ENCODE measurements at places on chromosomes 13 and 19. TPM values are rescaled to one million over a fixed set of nuclear protein-coding genes. Genes with fewer than 3 reads are reported as not detected.
A peak's percentile ranks its signal among the peaks of the same experiment; 100 is the strongest.

GRCh38 chr13:114259974-114260373, 21.4 kb upstream of the UPF3A start:
- no peak overlapping the region for H3K4me3 ChIP-seq
- H3K4me1 ChIP-seq, result peaks cover 16% of the 10 kb centered on the region
- H3K27ac ChIP-seq, result no peak overlapping the region
- peaks cover 91% of the 10 kb centered on the region for H3K36me3 ChIP-seq
- H3K27me3 ChIP-seq, result no peaks in the 10 kb centered on the region

GRCh38 chr13:113653264-113654174, 4.5 kb downstream of the ATP4B start:
- no peak overlapping the region for H3K27ac ChIP-seq
- H3K4me3 ChIP-seq, result no peak overlapping the region
- H3K27me3 ChIP-seq, result peaks cover 4% of the 10 kb centered on the region
- H3K4me1 ChIP-seq, result no peaks in the 10 kb centered on the region

DNA sequence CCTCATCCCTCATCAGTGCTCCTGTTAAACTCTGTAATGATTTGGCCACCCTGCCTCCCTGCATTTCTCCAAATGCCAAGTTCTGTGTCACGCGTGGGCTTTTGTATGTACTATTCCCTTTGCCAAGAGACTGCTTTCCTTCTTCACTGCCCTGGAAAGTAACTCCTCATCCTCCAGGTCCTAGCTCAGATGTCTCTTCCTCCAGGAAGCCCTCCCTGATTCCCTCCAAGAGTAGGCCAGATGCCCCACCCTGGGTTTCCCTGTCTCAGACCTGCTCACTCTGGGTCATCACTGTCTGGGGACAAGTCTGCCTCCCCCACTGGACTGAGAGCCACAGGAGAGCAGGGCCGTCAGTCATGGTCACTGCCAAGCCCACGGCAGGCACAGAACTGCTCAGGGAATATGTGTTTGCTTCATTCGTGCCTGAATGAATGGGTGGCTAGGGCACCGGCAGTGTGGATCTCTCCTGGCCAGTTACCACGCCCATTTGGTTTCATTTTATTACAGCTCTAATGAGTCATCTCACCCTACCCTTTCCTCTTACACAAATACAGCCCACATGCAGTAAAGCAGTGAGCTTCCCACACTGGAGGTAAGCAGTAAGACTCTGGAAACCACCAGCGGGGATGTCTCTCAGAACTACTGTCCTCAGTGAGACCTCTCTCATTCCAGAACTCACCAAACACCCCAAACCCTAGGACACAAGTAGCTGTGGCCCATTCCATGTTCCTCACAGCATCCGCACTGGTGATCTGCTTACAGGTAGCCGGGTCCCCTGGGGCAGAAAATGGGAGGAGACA, 12.1 kb upstream of the GPR4 start:
- H3K4me1 ChIP-seq, result peaks cover 9% of the 10 kb centered on the region
- DNase-seq, result no peak
- H3K36me3 ChIP-seq, result peaks cover 42% of the 10 kb centered on the region

DNA sequence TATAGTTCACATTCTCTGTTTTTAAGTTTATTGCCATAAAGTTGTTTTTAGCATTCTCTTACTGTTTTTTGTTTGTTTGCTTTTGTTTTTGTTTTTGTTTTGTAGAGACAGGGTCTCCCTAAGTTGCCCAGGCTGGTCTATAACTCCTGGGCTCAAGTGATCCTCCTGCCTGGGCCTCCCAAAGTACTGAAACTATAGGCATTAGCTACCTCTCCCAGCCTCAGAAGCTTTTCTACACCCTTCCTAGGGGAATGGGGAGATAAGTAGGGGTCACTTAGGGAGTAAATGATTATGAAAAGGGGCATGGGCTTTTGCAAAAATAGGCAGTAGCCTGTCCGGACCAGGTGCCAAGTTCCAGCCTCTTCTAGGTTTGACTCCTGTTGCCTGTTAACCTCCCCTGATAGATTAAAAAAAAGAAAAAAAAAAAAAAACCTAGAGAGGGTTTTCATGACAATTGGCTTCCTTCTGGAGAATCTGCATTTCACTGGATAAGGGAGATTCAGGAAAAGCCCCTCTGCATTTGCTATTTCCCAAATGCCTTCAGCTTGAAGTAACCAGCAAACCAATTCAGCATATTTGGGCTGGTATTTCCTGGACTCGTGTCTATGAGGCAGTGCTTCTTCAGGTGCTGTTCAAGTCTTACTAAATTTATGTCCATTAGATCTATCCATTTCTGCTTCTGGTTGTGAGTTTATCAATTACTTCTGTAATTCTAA, 216.8 kb downstream of the TM9SF2 start:
- no peaks in the 10 kb centered on the region for H3K27me3 ChIP-seq
- no peaks in the 10 kb centered on the region for H3K36me3 ChIP-seq
- H3K4me3 ChIP-seq, result no peak overlapping the region
- no peak for DNase-seq

GRCh38 chr13:30906411-30907051, 460 bp downstream of the MEDAG start:
- no peak for DNase-seq
- H3K27me3 ChIP-seq, result no peaks in the 10 kb centered on the region

- peak within 1 kb of the TSS; percentile 74 for H3K4me3 ChIP-seq
- no peak for DNase-seq
- peaks cover under 1% of the 10 kb centered on the region for H3K36me3 ChIP-seq
- H3K4me1 ChIP-seq, result peaks cover 19% of the 10 kb centered on the region
Measured at GRCh38 chr19:49441210-49441959, at the start of gene SLC17A7. Gene SLC17A7, minus strand, starts transcription at chr19:49441527. Its CDS starts 148 bp downstream, at chr19:49441379.

DNA sequence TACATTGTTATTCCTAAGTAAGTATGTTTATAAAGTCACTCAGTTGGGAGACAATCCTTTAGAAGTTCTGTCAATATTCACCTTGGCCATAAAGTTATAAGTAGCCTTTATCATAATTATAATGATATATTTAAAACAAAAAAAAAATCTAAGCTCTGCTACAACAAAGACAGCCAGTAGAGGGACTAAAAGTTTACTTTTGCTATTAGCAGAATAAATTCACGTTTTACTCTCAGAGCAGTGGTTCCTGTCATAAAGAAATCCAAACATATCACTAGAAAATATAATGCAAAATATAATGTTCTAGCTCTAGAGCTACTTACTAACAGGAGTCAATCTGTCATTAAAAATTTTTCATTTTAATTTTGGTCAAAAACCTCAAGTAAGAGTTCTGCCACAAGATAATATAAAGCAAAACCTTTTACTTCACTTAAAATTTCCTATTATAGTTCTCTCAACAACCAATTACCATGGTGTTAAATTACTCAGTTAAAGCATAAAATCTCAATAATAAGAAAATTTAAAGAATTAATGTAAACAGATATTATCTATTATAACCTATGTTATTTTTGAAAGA, 17.7 kb downstream of the INTS6 start:
- H3K4me3 ChIP-seq, result no peak overlapping the region
- no peaks in the 10 kb centered on the region for H3K4me1 ChIP-seq
- H3K36me3 ChIP-seq, result no peaks in the 10 kb centered on the region
- H3K27ac ChIP-seq, result no peak overlapping the region

DNA sequence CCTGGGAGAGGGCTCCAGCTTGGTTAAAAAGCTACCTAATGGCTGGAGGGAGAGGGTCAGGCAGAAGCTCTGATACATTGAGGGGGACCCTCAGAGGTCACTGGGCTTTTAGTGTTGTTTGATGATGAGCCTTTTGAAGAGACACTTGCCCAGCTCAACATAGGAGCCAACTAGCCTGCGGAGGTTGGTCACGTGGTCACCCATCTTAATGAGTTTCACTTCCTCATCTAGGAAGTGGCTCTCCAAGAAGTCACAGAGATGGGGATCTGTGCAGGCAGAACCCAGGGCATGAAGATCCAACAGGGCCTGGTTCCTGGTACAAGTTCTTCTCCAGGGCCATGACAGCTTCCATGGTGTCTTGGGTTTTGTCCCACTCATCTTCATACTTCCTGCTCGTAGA, 33.4 kb downstream of the IPO5 start:
- H3K4me1 ChIP-seq, result peaks cover 11% of the 10 kb centered on the region
- DNase-seq, result peak; percentile 79
- H3K4me3 ChIP-seq, result no peak overlapping the region
- H3K36me3 ChIP-seq, result peaks cover 87% of the 10 kb centered on the region
- no peak overlapping the region for H3K27ac ChIP-seq

DNA sequence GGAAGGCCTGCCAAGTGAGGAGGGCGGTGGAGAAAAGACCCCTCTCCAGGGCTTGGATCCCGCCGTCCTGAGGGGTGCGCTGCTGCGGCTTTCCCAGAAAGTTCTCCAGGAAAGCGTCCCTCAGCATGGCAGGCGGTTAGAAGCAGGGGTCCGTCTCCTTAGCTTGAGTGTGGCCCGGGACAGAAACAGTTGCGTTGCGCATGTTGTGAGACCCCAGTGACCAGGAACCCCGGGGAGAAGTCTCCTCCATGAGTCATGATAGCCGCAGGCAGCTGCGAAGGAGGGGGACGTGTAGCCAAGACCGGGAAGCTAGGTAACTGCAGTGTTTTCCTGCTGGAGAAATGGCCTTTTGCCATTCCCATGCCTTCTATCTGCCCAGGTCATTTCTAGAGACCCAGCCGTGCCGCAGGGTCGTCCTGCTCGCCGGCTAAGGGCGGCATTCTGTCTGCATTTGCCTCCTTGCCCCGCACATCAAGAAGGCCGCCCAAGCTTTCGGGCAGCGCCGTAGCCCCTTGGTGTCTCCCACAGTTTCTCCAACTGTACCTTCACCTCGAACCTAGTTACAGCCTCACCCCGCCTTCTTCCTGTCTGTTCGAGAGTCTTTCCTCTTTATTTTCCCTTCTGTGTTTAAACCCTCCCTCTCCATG, 64.3 kb downstream of the TM9SF2 start:
- DNase-seq, result no peak
- H3K27me3 ChIP-seq, result no peaks in the 10 kb centered on the region
- H3K4me3 ChIP-seq, result no peak overlapping the region
- H3K27ac ChIP-seq, result no peak overlapping the region

DNA sequence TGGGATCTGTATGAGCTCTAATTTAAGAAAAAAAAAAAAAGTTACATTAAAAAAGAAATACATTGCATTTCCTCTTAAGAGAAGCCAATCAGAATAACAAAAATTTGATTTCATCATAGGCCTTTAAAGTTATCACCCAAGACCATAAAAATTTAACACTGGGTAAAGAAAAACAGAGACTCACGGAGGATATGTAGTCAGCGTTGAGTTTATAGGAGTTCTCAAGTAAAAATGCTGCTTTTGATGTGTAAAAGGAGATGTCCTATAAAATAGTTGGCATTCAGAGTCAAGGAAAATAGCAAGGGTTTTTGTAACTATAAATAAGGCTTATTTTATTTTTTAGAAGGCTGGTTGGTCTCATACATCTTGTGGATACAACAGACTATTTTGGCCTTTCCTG, 191.1 kb downstream of the EFNB2 start:
- H3K36me3 ChIP-seq, result no peaks in the 10 kb centered on the region
- H3K4me1 ChIP-seq, result no peaks in the 10 kb centered on the region
- H3K27ac ChIP-seq, result no peak overlapping the region
- no peak overlapping the region for H3K4me3 ChIP-seq
- peaks cover 28% of the 10 kb centered on the region for H3K27me3 ChIP-seq
- no peak for DNase-seq

DNA sequence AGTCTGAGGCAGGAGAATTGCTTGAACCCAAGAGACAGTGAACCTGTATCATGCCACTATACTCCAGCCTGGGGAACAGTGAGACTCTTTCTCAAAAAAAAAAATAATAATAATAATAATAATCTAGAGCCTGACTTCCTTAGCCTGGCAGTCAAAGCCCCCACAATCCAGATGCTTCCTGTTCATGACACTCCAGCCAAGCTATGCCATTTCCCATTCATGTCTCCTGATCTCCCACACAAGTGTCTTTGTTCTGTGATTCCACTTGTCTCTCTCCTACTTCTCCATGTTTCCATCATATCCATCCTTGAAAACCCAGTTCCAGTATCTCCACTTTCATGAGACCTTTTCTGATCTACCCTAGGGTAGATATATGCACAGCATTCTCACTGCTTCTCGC, 150.7 kb downstream of the FOXO1 start:
- peaks cover 5% of the 10 kb centered on the region for H3K4me1 ChIP-seq
- no peaks in the 10 kb centered on the region for H3K27me3 ChIP-seq
- no peaks in the 10 kb centered on the region for H3K36me3 ChIP-seq
- H3K4me3 ChIP-seq, result no peak overlapping the region

DNA sequence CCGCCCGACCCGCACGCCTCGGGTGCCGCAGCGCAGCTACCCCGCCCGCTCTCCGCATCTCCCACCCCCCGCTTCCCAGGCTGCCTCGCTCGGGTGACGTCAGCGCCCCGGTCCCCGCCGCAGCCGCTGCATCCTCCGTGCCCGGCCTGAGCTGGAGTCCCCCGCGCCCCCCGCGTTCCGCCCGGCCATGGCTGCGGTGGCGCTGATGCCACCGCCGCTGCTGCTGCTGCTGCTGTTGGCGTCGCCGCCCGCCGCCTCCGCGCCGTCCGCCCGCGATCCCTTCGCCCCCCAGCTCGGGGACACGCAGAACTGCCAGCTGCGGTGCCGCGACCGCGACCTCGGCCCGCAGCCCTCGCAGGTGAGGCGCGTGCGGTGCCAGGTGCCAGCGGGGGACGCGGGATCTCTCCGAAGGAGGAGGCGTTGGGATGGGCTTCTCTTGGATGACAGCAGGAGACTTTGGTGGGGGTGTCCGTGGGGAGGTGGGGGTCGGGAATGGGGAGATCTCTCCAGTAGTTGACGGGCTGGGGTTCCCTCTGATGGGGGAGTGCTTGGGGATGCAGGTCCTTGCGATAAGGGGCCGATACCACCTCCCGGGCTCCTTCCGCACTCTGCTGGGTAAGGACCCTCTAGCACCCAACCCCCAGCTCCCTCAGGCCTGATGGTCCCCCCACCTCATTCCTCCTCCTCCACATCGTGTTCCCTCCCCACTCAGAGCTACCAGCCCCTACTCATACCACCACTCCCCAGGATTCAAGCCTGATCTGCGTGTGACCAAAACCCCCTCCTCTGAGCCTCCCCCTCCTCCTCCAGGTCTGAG, at the start of gene TMEM59L:
Gene TMEM59L, plus strand, starts transcription at position 99 of the 817 bp plus-strand sequence. Its CDS starts 89 bp downstream, at position 188.
- DNase-seq, result peak; percentile 79
- H3K4me3 ChIP-seq, result peak within 1 kb of the TSS; percentile 18
- no peak within 1 kb of the TSS for H3K27ac ChIP-seq

Gene PABPC3
- total RNA-seq, result 0.30 TPM

Gene ZNF723
- not detected for total RNA-seq

Gene DNAAF3
- total RNA-seq, result not detected

Gene IGLON5
- total RNA-seq, result not detected

Gene PSG2
- not detected for total RNA-seq

Gene TYROBP
- 292 TPM for total RNA-seq

Data from spleen (tissue), 13 donors.